ENCODE measurements at places on chromosomes 13 and 19.

GRCh38 chr13:34277936-34278335, 460.0 kb downstream of the RFC3 start:
- no peak for DNase-seq

DNA sequence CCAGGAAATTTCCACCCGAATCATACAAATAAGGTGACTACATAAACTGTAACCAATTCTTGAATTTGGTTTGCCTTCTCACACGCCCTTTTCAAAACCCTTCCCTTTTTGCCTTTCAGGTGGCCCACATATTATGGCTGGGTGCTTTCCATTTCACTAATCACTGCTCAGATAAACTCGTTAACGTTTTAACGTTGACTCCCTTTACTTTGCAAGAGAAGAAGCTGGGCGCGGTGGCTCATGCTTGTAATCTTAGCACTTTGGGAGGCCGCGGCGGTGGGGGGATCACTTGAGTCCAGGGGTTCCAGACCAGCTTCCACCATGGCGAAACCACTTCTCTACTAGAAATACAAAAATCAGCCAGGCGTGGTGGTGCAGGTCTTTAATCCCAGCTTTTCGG, 19.8 kb upstream of the ZNF91 start:
- no peak for DNase-seq

DNA sequence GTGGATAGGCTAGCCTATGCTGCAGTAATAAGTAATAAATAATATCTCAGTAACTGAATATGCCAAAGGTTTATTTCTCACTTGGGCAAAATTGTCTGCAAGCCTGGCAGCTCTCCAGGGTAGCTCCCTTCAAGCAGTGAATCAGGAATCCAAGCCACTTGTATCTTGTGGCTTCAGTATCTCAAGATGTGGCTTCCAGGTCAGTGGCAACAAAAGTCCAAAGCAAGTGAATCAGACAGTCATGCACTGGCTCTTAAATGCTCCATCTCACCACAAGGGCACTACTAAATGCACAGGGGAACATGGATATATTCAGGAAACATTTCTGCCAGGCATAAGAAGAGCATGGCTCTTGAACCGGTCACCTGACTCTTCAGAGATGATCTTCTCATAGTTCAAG, 126.3 kb downstream of the KCTD12 start:
- DNase-seq = no peak

DNA sequence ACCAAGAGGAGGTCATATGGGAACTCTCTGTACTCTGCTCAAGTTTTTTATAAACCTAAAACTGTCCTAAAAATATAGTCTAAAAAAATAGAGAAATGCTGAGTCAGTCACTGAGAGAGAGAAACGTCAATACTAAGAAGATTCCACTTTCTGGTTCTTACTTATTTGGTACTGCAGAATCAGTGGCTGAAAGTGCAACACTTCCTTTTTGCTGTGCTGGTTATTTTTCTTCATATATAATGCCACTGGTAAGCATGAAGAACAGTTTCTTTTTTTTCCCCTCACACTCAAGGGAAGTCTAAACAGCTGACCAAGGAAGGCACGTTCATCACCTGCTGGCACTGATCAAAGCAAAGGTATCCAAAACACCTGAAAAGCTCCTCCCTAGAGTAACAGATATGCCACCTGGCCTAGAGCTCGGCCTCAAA, 44.3 kb upstream of the N4BP2L1 start:
- no peak for DNase-seq

GRCh38 chr13:93875547-93875946, 603.9 kb downstream of the DCT start:
- DNase-seq = peak; percentile 39

DNA sequence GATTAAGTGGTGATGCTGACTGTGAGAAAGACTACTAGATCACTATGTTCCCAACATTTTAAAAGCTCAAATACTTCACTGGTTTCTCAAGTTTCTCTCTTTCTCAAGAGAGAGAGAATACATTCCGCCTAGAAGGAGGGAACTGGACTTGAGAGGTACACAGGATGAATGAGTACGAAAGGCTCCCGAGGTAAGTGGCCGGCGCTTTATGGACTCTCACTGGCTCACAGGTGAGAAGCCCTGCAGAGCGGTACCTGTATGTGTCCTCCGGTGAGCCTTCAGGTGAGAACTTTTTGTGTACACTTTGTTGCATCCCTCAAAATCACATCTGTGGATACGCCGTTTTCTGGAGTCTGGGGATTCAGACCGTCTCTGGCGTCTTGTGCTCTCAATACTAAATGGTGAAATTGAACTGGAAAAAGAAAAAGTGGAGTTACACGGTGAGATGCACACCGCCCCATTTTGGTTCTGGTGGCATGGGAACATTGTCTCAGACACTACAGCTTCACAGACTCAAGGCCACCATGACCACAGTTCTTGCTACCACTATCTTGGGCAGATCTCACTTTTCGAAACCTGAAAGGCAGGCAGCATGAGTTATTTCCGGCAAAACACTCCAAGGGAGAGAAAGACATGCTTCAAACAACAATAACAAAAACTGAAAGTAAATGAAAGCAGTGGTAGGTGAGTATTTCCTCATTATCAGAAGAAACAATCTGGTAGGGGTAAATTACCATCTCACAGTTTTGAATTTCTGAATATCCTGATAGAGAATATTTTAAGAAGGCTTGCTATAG, 418.9 kb downstream of the KLF12 start:
- no peak for DNase-seq

DNA sequence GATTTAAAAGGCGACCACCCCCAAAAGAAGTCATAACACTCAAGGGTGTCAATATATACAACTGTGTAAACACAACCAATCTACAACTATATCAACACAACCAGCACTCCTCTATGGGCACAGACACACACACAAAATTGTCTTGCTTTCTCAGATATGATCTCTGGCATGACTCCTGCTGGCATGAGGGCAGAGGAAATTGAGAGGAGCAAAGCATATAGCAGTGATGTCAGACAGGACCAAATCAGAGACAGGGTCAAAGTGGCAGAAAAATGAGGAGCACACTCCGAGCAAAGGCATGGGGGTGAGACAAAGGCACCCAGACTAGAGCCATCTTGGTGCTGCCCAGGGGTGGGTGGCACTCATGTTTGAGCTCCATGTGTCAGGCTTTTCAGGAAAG, 9.6 kb downstream of the IRGQ start:
- DNase-seq = no peak

DNA sequence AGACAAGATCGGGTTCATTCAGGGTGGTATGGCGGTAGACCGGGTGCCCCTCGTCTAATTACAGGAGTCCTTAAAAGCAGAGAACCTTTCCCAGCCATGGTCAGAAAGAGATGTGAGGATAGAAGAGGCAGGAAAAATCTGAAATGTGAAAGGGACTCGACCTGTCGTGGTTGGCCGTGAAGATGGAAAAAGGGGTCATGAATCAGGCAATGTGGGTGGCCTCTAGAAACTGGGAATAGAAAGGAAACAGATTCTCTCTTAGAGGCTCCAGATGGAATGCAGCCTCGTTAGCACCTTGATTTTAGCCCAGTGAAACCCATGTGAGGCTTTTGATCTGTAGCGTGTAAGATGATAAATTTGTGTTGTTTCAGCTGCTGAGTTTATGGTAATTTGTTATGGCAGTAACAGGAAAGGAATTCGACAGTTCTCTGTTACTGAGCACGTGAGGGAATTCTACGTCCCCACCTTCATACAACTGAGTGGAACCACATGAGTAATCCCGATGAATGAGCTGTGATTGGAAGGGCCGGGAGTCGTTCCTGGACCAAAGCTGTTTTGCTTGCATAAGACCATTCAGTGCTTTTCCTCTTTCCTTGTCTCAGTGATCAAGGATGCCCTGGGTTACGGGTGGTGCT, 11.0 kb upstream of the CA11 start:
- DNase-seq = peak; percentile 79

- DNase-seq = no peak
Measured at GRCh38 chr19:14081797-14082674, 3.5 kb downstream of the C19orf67 start.

- DNase-seq = no peak
Measured at GRCh38 chr19:56476651-56477428, at the start of gene ZNF667. Gene ZNF667 (minus strand): TSS chr19:56477345. CDS start chr19:56462370, 14,975 bp downstream.

- no peak for DNase-seq
Measured at GRCh38 chr19:14371301-14371821, 9.9 kb upstream of the ADGRE5 start.

- no peak for DNase-seq
Measured at GRCh38 chr19:48351341-48351752, 12.4 kb downstream of the TMEM143 start.

GRCh38 chr13:103164251-103164650, 98.0 kb upstream of the SLC10A2 start:
- no peak for DNase-seq

DNA sequence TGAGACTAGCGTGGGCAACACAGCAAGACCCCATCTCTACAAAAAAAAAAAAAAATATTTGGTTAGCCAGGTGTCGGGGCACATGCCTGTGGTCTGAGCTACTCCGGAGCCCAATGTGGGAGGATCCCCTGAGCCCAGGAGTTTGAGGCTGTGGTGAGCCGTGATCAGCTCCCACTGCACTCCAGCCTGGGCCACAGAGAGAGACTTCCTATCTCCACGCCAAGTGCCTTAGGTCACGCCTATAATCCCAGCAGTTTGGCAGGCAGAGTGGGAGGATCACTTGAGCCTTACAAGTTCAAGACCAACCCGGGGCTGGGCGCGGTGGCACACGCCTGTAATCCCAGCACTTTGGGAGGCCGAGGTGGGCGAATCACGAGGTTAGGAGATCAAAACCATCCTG, 8.7 kb upstream of the ADAT3 start:
- no peak for DNase-seq

- DNase-seq = no peak
Measured at GRCh38 chr19:15109768-15110417, 2.7 kb downstream of the SYDE1 start.

DNA sequence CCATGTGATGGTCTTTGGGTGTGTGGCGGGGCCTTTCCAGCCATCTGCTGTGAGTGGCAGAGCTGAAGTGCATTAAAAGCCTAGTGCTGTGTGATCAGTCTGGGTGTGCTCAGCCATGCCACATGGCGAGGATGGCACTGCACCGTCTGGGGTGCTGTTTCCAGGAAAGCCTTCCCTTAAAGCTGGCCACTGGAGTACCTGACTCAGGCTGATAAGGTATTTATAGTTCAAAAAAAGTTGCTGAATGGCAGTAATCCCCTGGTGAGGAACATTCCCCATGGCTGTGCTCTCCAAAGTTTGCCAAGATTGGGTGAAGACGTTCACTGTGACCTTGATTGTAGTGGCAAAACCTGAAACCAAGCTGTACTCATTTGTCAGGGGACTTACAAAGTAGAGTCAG, 6.0 kb downstream of the GPI start:
- no peak for DNase-seq

DNA sequence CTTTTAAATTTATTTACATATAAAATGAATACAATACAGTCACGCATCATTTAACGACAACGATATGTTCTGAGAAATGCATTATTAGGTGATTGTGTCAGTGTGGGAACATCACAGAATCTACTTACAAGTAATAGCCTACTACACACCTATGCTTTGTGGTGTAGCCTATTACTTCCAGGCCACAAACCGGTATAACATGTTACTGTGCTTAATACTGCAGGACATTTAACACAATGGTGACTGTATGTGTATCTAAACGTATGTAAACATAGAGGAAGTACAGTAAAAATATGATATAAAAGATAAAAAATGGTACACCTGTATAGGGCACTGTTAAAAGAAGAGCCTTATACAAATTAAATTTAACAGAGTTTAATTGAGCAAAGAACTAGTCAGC, 62.4 kb upstream of the KLHL1 start:
- no peak for DNase-seq

All from fibroblast of skin of left quadriceps (primary cell).